ENCODE measurements at places on chromosomes 12 and 14.

DNA sequence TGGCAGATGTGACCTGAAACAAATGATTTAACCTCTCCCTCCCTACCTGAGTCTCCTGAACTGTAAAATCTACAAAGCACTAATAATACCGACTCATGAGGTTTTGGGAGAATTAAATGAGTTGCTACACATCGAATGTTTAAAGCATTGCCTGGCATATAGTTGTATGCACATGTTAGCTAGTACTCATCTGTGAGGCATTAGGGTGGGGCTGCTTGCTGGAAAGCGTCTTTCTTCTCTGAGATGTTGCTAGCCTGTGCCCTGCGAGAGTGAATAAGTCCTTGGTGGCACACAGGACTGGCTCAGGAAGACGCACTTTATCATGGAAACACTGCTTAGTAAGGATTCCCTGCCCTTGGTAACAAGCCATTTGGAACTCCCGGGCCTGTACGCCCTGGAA lies 6.1 kb downstream of the RAPGEF3 start:
- no peak for DNase-seq

- DNase-seq = no peak
Observed at GRCh38 chr12:18723752-18724151, 14.1 kb downstream of the PLCZ1 start.

DNA sequence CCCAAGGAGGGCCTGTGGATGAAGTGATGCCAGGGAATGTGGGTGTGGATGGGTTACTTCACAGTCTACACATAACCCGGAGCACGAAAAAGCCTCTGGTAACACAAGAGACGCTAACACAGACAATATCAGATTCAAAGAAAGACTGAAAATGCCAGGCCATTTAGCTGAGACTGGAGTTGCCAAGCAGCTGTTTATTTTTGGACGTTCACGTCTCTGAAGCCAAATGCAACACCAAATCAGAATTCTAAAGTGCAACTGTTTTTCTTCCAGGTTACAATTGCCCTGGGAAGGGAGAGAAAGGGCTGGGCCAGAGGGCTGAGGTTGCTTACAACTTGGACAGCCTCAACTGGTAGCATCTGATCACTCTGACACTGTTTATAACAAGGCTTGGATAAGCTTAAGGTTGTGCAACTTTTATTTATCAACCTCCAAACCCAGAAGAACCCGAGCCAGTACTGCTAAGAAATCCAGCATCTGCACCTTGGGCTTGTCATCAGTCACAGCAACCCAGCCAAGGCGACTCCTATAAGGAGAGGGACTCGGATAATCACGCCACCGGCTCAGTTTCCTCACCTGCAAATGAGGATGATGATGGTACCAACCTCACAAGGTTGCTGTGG lies 24.8 kb downstream of the NUAK1 start:
- DNase-seq = no peak

DNA sequence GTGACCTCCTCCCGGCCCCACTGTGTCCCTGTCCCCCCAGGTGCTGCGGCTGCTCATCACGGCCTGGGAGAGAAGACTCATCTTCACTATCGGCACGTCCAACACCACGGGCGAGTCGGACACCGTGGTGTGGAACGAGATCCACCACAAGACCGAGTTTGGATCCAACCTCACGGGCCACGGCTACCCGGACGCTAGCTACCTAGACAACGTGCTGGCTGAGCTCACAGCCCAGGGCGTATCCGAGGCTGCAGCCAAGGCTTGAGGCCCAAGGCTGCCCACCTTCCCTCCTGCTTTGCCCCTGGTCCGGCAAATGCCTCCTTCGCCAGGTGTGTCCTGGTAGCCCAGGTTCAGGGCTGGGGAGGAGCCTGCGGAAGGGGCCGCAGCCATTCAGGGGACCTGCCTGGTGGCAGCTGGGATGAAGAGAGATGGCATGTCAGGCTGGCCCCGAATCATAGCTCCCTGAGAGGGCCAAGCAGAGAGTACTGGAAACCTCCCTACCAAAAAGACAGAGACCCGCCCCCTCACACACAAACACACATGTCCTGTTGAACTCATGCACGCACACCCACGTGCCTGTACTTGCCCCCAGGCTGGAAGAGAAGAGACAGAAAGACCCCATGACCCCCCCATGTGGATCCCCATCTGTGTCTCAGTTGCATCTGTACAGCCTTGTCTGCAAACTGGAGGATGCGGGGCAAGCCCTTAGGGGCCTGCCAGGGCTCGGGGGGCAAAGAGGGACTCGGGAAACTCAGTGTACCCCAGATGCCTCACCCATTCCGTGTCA lies 38.7 kb downstream of the RASAL1 start:
- DNase-seq = no peak

- no peak for DNase-seq
Observed at GRCh38 chr12:78600541-78600940, 264.0 kb upstream of the SYT1 start.

GRCh38 chr14:100376751-100377171 lies 53.6 kb downstream of the SLC25A47 start:
- DNase-seq = no peak

GRCh38 chr12:72570601-72571000 lies 298.4 kb downstream of the TRHDE start:
- DNase-seq = no peak

GRCh38 chr14:52693036-52693435 lies 2.3 kb downstream of the ERO1A start:
- DNase-seq = no peak

DNA sequence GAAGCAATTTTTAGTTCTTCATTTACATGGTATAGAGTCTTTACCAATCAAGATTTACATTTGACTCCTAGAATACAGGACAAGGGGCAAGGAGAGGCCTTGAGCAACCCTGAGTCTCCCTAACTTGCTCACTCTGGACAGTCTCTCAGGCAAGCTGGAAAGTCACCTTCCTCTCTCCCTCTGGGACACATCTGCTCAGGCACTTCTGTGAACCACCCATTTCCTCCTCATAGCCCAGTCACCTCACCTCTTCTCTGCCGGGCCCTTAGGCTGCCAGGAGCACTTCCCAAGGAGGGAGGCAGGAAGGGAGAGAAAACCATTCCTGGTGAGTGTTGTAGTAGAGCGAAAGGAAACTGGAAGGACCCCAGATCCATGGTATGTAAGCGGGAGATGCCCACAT lies 202.8 kb downstream of the TTC7B start:
- no peak for DNase-seq

GRCh38 chr12:52210186-52210924 lies 18.5 kb upstream of the KRT80 start:
- DNase-seq = no peak

- DNase-seq = no peak
Observed at GRCh38 chr12:53960187-53961024, 5.7 kb downstream of the HOXC12 start.

DNA sequence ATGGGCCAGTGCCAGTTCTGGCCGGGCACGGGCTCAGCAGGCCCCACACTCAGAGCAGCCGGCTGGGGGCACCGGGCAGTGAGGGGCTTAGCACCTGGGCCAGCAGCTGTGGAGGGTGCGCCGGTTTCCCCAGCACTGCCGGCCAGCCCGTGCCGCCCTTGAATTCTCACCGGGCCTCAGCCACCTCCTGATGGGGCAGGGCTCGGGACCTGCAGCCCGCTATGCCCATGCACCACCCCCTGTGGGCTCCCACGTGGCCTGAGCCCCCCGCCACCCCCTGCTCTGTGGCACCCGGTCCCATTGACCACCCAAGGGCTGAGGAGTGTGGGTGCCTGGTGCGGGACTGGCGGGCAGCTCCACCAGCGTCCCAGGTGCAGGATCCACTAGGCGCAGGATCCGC lies 15.4 kb upstream of the GTF2A1 start:
- DNase-seq = no peak

- no peak for DNase-seq
Observed at GRCh38 chr12:132227118-132227517, 82.9 kb downstream of the NOC4L start.

- DNase-seq = no peak
Observed at GRCh38 chr14:105187935-105188524, 6.9 kb upstream of the NUDT14 start.

- peak; percentile 80 for DNase-seq
Observed at GRCh38 chr12:29317556-29318363, 63.2 kb downstream of the ERGIC2 start.

GRCh38 chr12:13546231-13546630 lies 349.7 kb downstream of the EMP1 start:
- no peak for DNase-seq

DNA sequence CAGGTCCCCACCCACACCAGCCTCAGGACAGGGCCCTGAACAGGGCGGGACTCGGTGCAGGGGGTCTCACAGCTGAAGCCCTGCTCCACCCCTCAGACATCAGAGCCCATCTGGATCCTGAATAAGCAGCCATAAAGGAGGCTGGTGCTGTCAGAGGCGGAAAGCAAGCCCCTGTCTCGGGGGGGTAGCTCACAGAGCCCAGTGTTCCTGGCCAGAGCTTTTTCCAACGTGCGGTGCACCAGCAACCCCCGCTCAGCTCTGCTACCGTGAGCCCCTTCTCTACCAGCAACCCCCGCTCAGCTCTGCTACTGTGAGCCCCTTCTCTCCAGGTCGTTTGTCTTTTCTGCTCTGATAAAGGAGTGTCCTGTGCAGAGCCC lies 136.5 kb upstream of the SFSWAP start:
- DNase-seq = no peak

DNA sequence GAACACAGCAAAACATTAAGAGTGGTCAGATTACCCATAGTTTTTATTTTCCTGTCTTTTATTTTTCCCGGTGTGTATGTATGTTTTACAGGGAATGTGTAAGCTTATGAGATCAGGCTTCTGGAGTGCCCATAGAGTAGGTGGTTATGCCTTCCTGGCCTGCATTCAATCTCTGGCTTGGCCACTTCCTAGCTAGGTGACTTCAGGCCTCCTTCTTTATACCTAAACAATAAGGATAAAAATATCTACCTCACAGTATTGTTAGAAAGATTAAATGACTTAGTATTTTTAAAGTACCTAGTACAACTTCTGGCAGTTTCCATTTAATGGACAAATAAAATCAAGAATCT lies 42.4 kb downstream of the ITPR2 start:
- DNase-seq = no peak

DNA sequence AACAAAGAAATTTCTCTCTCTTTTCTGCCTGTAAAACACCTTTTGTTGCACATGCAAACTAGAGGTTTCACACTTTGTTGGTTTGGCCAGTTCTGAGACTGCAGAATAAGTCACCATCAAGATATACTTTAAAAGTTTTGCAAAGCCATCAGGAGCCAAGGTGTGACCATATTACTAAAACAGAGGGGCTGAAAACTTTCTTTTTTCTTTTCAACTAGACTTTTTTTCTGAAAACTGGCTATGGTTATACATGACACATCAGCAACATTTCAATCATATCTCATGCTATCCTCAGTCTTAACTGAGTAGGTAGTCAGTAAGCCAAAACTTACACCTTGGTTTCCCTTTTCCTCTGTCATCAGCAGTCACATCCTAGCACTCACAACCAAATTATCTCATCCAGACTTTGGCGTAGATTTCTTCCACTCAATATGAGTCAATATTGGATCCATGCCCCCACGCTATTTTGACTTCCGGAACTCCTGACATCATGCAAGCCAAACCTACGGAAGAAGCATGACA lies 4.1 kb upstream of the IFNG start:
- DNase-seq = no peak

GRCh38 chr12:5899675-5900074 lies 45.4 kb downstream of the ANO2 start:
- DNase-seq = no peak

DNA sequence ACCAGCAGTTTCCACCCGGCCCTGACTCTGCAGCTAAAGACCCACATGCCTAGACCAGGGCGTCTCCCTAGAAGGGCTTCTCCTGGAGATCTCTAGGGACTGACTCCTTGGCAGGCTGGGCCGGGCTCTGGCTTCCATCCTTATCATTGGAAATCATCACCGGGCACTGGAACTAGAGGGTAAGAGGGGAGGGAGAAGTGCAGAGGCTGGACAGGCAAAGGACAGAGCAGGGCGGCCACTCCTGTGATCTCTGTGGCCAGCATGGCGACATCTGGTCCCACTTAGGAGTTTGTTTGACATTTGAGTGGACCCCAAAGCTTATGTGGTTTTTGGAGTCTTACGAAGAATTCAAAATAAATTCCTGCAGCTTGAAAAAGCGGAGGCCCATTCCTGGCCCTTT lies 7.1 kb downstream of the LTBP2 start:
- no peak for DNase-seq

GRCh38 chr12:45138609-45139008 lies 77.3 kb upstream of the ANO6 start:
- no peak for DNase-seq

- no peak for DNase-seq
Observed at GRCh38 chr12:117370588-117370987, 9.2 kb upstream of the NOS1 start.

- DNase-seq = no peak
Observed at GRCh38 chr12:71193041-71193440, 35.2 kb upstream of the TSPAN8 start.

GRCh38 chr14:22174412-22175277 lies 414.4 kb downstream of the DAD1 start:
- no peak for DNase-seq

DNA sequence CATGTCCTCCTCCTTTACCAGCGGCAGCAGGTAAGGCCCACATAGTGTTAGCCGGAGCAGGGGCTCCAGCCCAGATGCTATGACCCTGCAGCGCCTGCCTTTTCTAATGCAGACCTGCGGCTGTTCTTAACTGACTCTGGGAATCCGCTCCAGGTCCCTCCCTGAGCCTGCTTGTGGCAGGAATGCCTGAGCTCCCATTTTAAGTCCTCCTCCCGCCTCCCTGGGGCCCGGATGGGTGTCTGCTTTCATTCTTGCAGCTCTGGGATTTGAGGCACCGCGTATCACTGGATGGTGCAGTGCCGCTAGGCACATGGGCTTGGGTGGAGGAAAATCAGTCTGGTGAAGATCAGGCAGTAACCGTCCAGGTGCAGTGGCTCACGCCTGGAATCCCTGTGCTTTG lies 7.6 kb downstream of the TSPAN9 start:
- no peak for DNase-seq

GRCh38 chr12:93168751-93169150 lies 209.0 kb upstream of the NUDT4 start:
- no peak for DNase-seq

GRCh38 chr14:88379706-88380343 lies 5.6 kb upstream of the SPATA7 start:
- no peak for DNase-seq

GRCh38 chr14:90780519-90780918 lies 35.7 kb downstream of the TTC7B start:
- no peak for DNase-seq

- DNase-seq = no peak
Observed at GRCh38 chr12:104467346-104467837, 10.6 kb downstream of the CHST11 start.
